Calu3 (cell line): ENCODE measurements at places on chromosomes 11 and 22. TPM values are rescaled to one million over a fixed set of nuclear protein-coding genes. Genes with fewer than 3 reads are reported as not detected.

DNA sequence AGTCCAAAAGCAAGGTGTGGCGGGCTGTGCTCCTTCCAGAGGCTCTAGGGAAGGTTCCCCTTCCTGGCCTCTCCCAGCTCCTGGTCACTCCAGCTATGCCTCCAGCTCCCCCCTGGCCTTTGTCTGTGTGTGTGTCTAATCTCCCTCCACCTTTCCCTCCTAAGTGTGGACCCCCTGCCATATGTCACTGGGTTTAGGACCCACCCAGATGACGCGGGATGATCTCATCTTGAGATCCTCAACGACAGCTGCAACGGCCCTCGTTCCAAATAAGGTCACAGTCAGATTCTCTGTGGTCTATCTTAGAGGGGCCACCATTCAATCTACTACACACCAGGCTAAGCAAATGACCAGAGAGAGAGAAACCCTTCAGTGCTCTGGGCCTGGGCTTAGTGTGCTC, 107.9 kb downstream of the ARHGAP8 start:
- no peaks in the 10 kb centered on the region for H3K27me3 ChIP-seq
- H3K36me3 ChIP-seq: peaks cover 66% of the 10 kb centered on the region
- no peak overlapping the region for H3K4me3 ChIP-seq
- no peak for DNase-seq

DNA sequence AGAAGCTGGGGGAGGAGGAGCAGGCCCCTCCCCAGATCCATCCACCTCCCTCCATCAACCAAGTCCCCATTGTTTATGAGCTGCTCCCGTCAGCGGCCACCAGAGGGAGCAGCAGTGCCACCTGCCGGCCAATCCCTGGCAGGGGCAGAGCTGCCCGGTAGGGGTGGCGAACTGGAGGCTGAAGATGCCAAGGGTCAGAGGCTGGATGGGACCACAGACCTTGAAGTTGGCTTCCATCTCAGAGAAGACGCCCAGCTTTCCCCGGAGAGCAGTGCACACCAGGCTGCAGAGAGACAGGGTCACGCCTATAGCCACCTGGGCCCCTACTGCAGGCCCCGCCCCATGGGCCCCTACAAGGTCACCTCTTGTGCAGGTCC, 3.6 kb downstream of the FIBP start:
- H3K36me3 ChIP-seq: peaks cover 57% of the 10 kb centered on the region
- H3K27me3 ChIP-seq: no peaks in the 10 kb centered on the region
- DNase-seq: peak; percentile 86
- peaks cover 29% of the 10 kb centered on the region for H3K4me1 ChIP-seq

DNA sequence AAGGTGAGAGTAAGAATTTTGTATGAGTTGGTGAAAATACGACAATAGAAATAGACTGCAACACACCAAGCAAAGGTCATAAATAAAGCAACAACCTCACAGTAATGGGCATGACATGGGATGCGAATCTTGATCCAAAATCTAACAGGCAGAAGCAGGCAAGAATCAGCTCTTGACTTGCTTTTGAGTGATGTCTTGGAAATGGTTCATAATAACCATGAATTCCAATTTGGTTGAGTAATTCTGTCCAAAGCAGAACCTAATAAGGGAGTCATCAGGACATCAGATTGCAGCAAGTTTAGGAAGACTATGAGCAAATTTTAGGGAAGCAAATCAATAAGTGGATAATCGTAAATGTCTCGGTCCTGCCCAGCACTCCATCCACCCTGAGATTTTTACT, 224.0 kb upstream of the ISX start:
- H3K36me3 ChIP-seq: no peaks in the 10 kb centered on the region
- no peaks in the 10 kb centered on the region for H3K27me3 ChIP-seq
- H3K4me3 ChIP-seq: no peak overlapping the region
- H3K4me1 ChIP-seq: no peaks in the 10 kb centered on the region
- no peak for DNase-seq

DNA sequence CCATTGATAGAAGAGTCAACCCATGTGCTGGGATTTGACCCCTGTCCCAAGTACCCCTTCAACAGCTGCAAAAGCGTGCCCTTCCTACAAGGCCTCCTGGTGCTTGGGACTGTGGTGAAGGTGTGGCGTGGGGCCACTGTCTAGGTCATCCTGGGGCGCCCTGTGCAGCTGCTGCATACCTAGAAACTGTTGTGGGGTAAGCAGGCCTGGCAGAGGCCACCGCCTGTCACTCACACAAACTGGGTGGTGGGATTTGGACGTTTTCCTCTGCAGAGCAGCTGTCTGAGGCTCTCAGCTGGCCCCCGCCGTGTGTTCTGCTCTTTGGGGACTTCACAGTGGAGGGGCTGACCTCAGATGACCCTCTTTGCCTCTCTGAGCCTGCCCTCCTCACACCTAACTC, 69.7 kb downstream of the SCN3B start:
- peaks cover 61% of the 10 kb centered on the region for H3K4me1 ChIP-seq
- DNase-seq: no peak
- peaks cover 20% of the 10 kb centered on the region for H3K27me3 ChIP-seq
- no peak overlapping the region for H3K4me3 ChIP-seq
- H3K36me3 ChIP-seq: no peaks in the 10 kb centered on the region

DNA sequence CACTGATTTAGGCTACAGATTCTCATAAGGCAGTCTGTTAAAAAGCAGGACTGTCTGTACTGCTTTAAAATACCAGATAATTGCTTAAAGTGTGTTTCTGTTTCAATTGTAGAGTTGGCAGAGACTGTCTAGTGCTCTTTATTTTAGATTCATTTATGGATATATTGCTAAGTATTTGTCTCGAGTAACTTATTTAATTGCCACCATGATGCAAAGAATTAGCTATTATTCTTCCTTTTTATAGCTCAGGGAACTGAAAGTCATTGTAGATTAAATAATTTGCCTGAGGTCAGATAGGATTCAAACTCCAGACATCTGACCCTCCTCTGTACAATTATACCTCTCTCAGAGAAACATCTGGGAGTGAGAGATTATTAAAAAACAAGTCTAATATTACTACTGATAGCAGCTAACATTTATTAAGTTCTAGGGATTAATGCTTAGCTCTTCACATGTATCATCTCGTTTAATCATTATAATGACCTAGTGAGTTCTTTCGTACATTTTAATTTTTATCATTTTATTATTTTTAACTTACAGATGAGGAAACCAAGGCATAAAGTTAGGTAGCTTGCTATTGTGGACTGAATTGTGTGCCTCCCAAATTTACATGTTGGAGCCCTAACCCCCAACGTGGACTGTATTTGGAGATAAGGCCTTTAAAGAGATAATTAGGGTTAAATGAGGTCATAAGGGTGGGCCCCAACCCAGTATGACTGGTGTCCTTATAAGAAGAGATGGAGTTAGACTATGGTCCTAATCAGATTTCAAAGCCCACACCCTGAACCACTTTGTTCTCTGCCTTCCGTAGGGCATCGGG, 19.7 kb upstream of the RAG2 start:
- H3K27me3 ChIP-seq: no peaks in the 10 kb centered on the region
- DNase-seq: no peak
- no peak overlapping the region for H3K27ac ChIP-seq
- no peaks in the 10 kb centered on the region for H3K4me1 ChIP-seq

DNA sequence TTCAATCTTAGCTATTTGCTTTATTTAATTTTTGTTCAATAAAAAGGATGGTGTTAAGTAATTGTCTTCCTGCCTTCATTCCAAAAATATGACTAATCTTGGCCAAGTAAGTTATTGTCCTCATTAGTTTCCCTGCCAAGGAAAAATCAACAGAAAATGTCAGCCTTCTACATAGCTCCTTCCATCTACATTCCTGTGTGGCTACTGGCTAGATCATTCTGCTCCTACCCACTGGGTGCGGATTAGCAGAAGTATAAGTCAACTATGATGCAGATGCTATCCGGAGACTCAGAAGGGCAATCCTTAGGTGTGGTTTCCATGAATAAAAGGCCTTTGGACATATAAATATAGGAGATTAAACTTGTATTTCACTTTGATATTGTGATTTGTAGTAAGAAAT, 154.4 kb downstream of the SBF2 start:
- peak overlapping the region; percentile 25 for H3K27ac ChIP-seq
- no peaks in the 10 kb centered on the region for H3K27me3 ChIP-seq
- no peaks in the 10 kb centered on the region for H3K36me3 ChIP-seq
- peaks cover 16% of the 10 kb centered on the region for H3K4me1 ChIP-seq
- H3K4me3 ChIP-seq: no peak overlapping the region

- H3K27ac ChIP-seq: peak overlapping the region; percentile 51
These were observed 9.7 kb downstream of the SRSF8 start for GRCh38 chr11:95076416-95076815.

- DNase-seq: no peak
- H3K36me3 ChIP-seq: no peaks in the 10 kb centered on the region
- no peak overlapping the region for H3K4me3 ChIP-seq
- H3K4me1 ChIP-seq: no peaks in the 10 kb centered on the region
- no peak overlapping the region for H3K27ac ChIP-seq
These were observed 240.4 kb downstream of the DYNC2H1 start for GRCh38 chr11:103349595-103349994.

The MS4A12 gene
- total RNA-seq: not detected in 2 replicates

The MCAM gene
- total RNA-seq: 11.1 and 25.1 TPM in 2 replicates

The TRIM29 gene
- 2.1 and 3.3 TPM in 2 replicates for total RNA-seq

The PTH gene
- not detected in 2 replicates for total RNA-seq

The OR51E1 gene
- total RNA-seq: not detected in 2 replicates

The YPEL1 gene
- 1.7 and 3.3 TPM in 2 replicates for total RNA-seq

The LPXN gene
- 4.0 and 6.0 TPM in 2 replicates for total RNA-seq
